Activated CD4-positive, CD25-positive, alpha-beta regulatory T cell treated with anti-CD3 and anti-CD28 coated beads, Interleukin-2, amount 50 U/mL, for 72 hours (primary cell): ENCODE measurements at places on chromosomes 4 and X.
A peak's percentile ranks its signal among the peaks of the same experiment; 100 is the strongest.

DNA sequence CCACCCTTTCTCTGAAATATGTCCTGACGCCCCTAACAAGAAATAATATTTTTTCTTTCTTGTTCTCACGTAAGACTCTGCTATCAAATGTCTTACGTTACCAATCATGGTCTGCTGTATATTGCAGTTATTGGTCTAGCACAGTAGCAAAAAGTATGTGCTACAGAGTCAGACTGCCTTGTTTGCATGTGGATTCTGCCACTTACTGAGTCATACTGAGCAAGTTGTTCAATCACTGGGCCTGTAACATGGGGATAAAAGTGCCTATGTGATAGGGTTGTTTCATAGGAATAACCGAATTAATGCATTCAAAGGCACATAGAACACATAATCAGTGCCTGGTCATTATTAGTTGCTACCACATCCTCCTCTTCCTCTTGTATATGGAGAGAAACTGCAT, 14.1 kb downstream of the RPGR start:
- DNase-seq = no peak

DNA sequence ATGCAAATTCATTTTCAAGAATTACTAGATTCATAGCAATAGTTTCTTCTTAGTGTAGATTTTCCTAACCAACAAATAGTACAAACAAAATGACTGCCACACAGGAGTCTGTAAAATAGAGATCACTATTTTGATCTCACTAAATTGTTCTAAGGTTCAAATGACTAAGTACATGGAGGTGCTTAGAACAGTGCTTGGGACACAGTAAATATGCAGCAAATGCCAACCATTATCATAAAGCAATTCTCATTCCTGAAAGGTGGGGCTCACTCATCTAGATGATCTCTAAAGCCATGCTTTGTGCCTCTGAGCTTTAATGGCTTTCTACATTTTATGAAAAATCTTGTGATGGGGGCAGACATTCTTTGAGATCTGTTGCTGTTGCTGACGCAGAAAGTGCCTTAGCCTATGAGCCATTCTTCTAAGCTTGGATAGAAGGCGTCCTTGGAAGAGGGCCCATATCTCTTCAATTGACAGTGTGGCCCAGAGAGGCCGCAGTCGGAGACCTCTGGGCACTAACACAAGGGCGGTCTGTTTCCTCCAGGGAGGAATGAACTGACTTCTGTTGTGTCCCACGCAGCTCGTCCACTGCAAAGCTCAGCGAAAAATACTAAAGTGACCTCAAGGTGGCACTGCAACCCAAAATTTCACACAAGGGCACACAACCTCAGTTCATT, 23.5 kb downstream of the TLR10 start:
- DNase-seq = peak; percentile 46

GRCh38 chrX:75957107-75957610, 172.1 kb upstream of the MAGEE2 start:
- no peak for DNase-seq

- no peak for DNase-seq
Measured at GRCh38 chr4:147482281-147482680, 1.4 kb downstream of the EDNRA start.

GRCh38 chrX:41480508-41481260, 33.5 kb downstream of the NYX start:
- DNase-seq = no peak

DNA sequence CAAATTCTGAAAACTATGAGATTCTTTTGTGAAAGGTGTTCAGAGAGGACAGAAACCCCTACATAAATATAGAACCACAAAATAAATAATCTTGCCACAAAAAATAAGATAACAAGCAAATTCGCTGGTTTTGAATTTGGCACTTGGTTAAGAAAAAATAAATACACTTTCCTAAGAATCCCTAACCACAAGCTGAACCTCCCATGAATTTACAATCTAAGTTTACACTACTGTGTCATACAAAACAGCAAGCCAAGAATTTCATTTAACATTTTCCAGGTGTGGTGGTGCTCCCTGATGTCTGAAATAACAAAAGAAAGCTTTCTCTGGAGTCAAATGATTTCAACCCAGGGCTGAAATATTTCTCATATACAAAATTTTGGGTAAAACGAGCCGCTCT, 121.0 kb downstream of the KCNIP4 start:
- no peak for DNase-seq

DNA sequence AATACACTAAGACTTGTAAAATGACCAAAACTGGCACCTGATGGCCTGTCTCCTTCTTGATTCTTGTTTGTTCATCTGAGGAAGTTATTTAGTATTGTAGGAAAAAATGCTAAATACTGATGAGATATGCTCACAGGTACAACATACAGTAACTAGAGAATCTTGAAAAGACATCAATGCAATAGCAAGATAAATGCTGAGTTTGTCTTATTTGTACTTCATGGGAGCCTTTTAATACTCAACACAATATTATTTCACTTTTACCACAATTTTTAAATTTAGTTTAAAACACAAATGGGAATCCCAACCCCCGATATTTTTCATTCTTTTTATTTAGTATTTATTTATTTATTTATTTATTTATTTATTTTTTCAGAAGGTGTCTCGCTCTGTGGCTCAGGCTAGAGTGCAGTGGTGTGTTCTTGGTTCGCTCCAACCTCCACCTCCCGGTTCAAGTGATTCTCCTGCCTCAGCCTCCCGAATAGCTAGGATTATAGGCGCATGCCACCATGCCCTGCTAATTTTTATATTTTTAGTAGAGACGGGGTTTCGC, 12.1 kb downstream of the HHIP start:
- DNase-seq = no peak

- DNase-seq = no peak
Measured at GRCh38 chr4:112514647-112515197, 1.3 kb downstream of the NEUROG2 start.

GRCh38 chrX:71604141-71604540, 14.2 kb downstream of the CXCR3 start:
- DNase-seq = no peak

DNA sequence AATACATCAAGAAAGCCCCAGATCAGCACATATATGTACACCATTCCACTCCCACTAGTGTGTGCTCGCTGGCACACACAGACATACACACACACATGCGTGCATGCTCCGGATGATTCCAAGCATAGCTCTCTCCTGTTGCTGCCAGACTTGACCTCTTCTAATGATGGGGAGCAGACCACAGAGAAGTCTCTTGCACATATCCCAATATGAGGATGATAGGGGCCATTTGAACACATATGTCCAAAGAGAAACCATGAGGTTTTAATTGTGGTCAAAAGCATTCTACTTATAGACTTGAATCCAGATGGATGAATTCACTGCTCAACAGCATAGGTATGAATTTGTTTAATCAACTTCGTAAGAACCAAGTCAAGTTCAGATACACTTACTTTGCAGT, 214.9 kb downstream of the AFF2 start:
- no peak for DNase-seq

DNA sequence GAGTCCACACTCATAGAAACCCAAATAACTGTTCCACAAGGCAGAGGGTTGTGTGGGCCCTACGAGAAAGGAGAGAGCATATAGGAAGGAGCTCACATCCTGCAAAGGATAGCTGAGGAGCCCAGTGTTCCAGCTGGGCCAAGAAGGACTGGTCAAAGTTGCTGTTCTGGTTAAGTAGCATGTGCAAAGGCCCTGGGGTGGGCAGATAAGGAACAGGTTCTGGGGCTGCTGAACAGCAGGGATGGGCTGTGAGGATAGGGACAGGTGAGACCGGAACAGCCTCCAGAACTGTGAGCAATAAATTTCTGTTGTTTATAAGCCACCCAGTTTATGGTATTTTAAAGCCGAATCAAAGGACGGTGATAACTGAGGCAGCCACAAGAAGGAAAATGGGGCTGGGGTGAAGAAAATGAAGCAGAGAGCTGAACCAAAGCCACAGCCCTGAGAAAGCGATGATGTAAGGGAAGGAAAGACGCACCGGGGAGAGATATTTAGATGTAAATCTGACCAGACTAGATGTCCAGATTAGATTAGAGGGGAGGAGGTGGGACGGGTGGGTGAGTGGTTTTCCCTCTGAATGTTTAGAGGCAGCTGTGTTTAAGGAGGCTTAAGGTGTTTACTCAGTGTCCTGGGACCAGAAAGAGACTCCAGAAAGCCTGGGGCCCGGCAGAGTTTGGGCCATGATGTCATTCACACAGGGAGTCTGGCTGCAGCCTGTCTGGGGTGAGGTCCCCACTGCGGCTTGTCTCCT, 180.8 kb upstream of the BCOR start:
- DNase-seq = no peak
